Naive thymus-derived CD4-positive, alpha-beta T cell (primary cell): ENCODE measurements at places on chromosomes 2 and 18.

- DNase-seq: no peak
These were observed 2183.1 kb upstream of the CELF4 start for GRCh38 chr18:39748727-39749126.

DNA sequence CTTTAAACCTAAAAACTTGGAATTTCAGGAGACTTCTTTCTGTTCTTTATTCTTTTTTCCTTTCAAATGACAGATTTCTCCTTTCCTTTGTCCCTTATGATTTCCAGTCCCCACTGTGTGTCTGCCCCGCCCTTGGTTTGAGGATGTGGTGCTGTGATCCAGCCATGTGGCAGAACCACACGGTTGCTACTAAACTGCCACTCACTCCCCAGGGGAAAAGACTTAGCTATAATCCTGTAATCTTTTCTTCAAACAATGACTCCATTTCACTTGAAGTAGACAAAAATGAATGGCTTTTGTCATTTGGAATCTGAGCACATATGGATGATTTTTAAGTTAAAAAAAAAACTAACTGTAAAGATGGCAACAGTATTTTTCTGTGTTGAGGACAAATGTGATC is 76.2 kb upstream of the STAM2 start:
- DNase-seq: no peak

GRCh38 chr2:168355779-168356476 is 100.1 kb upstream of the CERS6 start:
- DNase-seq: no peak

GRCh38 chr2:173858291-173858731 is 106.9 kb downstream of the SP3 start:
- DNase-seq: no peak

GRCh38 chr18:79940126-79940813 is 11.2 kb downstream of the SLC66A2 start:
- no peak for DNase-seq

DNA sequence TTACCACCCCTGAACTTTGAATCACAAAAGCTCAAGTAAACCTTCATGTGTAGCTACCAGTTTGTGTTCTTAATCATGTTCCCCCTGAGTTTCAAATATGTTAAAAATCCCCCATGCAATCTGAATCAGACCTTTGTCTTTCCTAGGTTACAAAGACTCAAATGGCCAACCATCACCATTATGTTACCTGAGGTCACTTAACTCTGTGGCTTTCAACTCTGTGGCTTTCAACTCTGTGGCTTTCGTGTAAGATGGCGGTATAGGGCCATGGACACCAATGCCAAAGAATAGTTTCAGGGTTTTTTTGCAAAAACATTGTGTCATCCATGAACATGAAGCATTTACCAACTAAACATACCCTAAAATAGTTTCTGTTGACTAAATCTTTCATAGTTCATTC is 6.7 kb downstream of the ERMN start:
- DNase-seq: no peak

- DNase-seq: no peak
These were observed 163.1 kb downstream of the ANTXR1 start for GRCh38 chr2:69175790-69176715.

DNA sequence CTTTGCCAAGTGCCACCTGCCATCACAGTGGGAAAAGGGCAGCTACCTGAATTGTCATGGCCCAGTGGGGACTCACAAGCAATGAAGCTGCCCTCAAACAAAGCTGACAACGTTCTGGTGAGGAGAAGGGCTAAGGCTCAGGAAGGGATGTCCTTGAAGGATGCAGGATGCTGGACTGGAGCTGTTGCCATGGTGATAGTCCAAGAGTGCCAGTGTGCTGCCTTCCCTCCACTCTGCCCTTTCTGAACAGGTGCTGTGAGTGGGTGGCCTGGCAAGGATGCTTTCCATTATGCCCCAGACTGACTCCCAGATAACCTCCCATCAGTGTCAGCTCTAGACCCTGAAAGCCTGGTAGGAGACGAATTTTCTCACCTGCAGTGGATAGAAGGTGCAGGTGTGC is 137.8 kb upstream of the GYPC start:
- DNase-seq: no peak

- DNase-seq: peak; percentile 59
These were observed 53.6 kb downstream of the PKDCC start for GRCh38 chr2:42101206-42102023.

GRCh38 chr2:96157649-96158553 is 12.7 kb upstream of the DUSP2 start:
- peak; percentile 43 for DNase-seq

- no peak for DNase-seq
These were observed 613 bp downstream of the COL5A2 start for GRCh38 chr2:189178726-189179569.

DNA sequence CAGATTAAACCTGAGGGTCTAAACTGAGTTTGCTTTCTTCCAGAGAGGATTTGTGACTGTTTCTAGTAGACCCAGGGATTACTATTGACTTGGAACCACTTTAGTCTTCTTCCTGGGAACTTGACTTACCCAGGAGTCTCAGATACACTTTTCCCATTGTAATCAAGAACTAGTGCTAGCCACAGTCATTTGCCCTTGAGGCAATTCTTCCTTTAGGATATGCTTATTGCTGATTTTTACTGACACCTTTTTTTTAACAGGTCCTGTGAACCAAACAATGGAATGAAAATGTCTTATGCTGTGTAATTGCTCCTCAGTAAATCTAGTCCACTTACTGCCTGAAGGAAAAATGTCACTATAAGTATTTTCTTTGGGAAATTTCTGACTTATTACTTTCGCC is 78.3 kb downstream of the TAF4B start:
- no peak for DNase-seq

- no peak for DNase-seq
These were observed 1.3 kb downstream of the HSPD1 start for GRCh38 chr2:197498235-197498936.

DNA sequence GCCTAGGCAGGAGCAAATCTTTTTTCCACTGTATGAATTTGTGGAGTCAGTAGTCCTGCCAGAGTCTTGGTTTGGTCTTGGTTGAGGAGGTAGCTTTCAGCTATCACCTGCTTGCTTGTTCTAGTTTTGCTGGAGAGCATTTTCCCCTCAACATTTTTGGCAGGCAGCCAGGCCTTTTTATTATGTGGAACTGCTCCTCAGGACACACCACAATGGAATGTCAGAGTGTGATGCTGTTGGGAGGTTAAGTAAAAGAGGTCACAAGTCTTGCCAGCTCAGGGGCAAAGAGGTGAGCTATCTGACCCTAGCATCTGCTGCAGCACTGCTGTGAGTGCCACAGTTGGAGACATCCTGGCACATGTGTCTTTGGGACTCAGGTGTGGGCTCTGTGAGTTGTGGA is 258.0 kb downstream of the CNTNAP5 start:
- DNase-seq: no peak

- DNase-seq: no peak
These were observed 184.2 kb downstream of the RND3 start for GRCh38 chr2:150303281-150303680.

GRCh38 chr18:13298262-13298661 is 79.7 kb downstream of the LDLRAD4 start:
- DNase-seq: no peak

- DNase-seq: no peak
These were observed 108.1 kb downstream of the MYT1L start for GRCh38 chr2:2222931-2223330.

DNA sequence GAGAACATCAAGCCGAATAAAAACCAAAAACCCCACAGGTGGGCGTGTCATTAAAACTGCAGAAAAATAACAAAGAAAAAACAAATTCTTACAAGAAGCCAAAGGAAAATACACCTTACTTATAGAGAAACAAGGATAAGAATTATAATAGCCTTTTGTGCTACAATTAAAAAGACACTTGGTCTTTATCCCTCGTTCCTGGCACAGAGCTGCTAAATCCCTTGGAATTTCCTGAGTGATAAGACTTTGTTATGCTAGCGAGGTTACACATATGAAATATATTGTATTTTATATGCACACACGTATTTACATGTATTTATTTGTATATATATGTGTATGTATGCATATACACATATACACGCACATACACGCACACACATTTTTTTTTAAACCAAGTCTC is 325.3 kb upstream of the TFPI start:
- no peak for DNase-seq

DNA sequence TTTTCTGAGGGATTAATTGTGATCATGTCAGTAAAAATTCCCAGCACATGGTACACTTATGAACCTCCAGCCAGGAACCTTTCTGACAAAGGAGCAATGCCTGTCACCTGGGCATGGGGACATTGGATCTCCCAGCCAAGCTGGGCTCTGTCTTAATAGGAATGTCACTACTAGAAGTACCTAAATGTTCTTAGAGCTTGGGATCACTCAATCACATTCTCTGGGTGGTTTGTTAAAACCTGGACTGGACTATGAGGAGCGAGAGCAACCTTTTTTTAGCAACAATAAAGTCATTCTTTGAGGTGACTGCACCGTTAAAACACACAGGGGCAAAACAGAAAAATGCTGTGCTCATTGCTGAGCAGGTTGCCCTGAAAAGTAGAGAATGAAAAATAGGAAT is 6.4 kb upstream of the PPP1CB start:
- DNase-seq: no peak

DNA sequence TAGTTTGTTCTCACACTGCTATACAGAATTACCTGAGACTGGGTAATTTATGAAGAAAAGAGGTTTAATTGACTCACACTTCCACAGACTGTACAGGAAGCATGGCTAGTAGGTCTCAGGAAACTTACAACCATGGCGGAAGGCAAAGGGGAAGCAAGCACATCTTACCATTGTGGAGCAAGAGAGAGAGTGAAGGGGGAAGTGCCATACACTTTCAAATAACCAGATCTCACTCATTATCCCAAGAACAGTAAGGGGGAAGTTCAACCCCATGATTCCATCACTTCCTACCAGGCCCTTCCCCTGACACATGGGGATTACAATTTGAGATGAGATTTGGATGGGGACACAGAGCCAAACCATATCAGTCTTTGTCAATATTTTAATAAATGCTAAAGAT is 5.0 kb upstream of the CRYGB start:
- DNase-seq: no peak
